Astrocyte of the spinal cord (primary cell): ENCODE measurements at places on chromosomes 13 and 19.
A peak's percentile ranks its signal among the peaks of the same experiment; 100 is the strongest.

DNA sequence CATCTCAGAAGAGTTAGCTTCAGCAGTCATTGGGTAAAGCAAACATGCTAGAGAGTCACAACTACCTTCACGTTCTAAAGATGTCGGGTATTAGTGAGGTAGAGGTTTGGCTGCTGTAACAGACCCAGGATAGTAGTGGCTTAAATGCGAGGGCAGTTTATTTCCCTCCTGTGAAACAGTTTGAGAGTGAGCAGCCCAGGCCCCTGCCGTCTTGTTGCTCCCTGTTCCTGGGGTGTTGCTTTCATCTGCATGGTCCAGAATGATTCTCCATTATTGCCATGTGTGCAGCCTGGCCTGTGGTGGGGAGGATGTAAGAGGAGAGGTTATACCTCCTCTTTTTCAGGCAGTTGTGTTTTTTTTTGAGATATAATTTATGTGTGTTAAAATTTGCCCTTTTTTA lies 63.7 kb downstream of the SIPA1L3 start:
- no peak for DNase-seq

DNA sequence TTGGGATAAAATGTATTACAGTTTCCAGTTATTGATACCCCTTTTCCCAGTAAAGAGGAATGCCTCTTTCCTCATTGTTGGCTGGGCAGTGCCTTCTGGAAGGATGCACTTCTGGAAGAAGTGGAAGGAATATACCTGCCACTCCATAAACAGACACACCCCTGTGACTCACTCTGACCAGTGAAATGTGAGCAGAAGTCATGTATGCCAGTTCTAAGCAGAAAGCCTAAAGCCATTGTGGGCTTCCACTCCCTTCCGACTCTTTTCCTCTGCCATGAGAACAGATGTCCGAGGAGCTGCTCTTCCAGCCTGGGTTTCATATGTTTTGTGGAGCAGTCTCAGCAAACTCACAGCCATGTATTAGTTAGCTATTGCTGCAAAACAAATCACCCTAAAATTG lies 166.1 kb upstream of the SERP2 start:
- no peak for DNase-seq

GRCh38 chr19:38401148-38401547 lies 1.7 kb upstream of the FAM98C start:
- peak; percentile 49 for DNase-seq

DNA sequence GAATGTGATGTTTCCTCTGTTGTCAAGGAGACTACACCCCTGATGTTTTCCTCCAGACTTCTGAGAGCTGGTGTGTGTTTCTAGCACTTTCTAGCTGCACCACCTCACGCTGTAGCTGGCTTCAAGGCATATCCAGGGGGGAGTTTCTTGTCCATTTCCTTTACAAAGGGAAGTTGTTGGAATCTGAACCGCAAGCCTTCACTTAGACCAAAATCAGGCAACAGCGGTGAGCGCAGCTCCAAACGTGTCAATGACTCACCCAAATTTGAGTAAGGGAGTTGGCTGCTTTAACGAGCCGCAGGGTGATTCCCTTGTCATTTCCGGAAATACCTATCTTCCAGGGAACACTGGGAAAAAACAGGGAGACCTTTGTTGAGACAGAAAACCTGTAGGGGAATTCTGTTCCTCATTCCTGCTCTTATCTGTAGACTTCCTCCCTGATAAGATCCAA lies 2.5 kb downstream of the LDLR start:
- DNase-seq = peak; percentile 94

DNA sequence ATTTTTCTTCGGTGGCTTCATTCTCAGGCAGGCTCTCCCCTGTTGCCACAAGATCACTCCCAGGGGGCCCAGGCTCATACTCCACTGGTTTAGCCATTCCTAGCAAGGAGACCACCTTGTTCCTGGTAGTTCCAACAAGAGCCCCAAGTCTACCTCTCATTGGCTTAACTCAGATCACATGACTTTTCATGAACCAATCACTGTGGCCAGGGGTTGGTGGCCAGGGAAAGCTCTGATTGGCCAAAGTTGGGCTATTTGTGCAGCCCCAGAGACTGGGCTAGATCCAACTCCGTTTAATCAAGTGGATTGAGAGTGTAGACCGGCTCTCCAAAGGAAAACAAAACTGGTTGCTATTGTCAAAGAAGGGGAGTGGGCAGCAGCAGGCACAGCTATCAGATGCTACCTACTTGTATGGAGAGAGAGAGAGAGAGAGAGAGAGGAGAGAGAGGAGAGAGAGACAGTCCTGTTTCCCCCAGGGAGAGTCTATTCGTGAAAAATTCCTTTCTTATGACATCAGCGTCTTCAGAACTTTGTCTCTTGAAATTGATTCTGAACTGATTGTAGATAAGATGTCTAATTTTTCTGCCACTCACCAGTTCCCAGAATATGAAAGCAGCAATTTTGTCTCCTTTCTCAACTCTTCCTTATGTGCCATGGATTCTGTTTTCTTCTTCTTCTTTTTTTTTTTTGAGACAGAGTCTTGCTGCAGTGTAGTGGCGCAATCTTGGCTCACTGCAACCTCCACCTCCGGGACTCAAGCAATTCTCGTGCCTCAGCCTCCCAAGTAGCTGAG lies 5.9 kb downstream of the CEACAM19 start:
- peak; percentile 61 for DNase-seq

DNA sequence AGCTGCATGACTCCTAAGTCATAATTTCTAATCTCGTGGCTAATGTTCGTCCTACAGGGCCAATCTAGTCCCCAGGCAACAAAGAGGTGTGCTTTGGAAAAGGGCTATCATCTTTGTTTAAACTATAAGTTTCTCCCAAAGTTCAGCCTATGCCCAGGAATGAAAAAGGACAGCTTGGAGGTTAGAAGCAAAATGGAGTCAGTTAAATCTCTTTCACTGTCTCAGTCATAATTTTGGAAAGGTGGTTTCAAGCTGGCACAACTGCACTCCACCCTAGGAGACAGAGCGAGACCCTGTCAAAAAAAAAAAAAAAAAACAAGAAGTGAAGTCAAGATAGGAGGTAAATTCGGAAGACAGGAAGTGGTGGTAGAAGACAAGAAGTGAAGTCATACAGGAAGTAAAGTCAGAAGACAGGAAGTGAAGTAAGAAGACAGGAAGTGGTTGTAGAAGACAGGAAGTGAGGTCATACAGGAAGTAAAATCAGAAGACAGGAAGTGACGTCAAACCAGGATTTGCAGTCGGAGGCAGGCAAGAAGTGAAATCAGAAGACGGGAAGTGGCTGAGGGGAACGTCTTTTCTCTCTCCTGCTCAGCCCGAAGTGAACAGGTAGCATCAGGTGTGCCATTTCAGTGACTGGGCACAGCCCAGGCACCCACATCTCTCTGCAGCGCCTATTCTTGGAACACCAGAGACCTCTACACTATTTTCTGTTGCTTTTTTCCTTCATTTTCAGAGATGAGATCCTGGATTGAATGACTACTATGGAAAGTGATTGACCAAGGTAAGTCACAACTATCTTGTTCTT lies 32.2 kb downstream of the GP6 start:
- DNase-seq = peak; percentile 48

GRCh38 chr13:93925990-93926389 lies 553.5 kb downstream of the DCT start:
- DNase-seq = no peak

DNA sequence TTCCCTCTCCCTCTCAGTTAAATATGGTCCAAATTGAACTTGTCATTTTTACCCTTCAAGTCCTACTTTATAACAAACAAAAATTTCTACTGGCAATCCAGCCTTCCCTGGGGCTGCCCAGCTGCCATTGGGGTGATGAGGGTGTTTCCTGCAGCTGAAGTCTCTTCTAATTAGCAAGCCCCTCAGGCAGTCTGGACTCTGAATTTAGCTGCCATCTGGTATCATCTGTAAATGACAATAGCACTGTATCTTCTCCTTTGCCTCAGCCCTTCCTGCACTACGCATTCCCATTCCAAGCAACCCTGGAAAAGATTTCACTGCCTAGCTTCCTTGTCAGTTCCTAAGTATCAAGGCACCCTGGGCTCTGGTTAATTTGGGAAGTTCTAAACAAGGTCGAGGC lies 331.1 kb upstream of the KLF12 start:
- DNase-seq = no peak

DNA sequence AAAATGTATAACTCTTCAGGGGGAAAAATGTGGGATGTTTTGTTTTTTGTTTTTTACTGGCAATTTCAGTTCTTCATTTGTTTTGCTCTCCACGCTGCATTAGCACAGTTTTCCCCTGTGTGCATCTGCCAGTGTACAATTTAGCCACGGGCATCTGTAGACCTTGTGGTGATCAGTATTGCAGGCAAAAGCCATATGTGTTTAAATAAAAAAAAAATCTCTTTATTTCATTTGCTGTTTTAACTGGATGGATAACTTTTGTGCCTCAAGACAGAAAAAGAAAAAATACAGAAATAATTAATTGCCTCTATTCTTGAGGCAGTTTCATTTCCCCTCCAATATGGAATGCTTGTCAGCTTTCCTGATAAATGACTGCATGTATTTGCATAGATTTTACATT lies 7.9 kb upstream of the MAB21L1 start:
- DNase-seq = no peak

DNA sequence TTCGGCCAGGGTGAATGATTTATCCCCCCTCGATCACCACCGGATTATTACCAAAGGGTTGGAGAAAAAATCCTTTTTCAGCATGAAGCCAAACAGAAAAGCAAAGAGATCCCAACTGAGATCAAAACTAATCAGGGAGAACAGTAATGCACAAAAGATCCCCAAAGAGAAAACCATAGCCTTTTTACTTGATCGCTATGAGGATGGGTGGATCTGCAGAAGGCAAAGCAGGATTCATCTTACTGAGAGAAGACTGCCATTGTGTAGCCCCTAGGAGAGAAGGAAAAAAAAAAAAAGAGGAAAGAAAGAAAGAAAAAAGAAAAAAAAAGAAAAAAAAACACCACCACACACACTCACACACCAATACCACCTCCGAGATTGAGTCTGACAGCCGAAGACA lies at the start of gene FGF14:
FGF14 (minus strand) TSS at position 283 of the 400 bp plus-strand sequence.
- peak; percentile 8 for DNase-seq

DNA sequence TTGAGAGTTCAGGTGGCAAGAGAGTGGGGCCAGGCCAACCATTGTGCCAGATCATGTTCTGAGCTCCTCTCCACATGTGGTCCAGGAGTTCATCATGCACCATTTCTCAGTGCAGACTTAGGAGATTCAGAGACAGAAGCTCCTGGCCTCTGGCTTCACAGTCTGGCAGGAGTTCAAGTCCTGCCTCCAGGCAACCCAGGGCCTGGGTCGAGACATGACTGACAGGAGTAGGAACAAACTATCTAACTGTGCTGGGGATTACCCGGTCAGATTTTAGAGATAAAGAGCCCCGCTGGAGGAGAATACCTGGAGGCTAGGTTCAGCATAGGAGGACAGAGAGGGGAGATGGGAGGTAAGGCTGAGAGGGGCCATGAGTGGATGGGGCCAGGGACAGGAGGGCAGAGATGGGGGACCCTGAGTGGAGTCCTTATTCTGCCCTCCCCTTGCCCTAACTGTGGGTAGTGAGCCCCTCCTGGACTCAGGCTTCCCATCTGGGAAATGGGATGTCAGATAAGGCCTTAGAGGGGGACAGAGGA lies 906 bp upstream of the CYP4F11 start:
- DNase-seq = no peak

- DNase-seq = no peak
These were observed 43.1 kb upstream of the STARD13 start for GRCh38 chr13:33328701-33329100.

GRCh38 chr19:51071095-51071405 lies 6.2 kb upstream of the KLK13 start:
- DNase-seq = no peak

DNA sequence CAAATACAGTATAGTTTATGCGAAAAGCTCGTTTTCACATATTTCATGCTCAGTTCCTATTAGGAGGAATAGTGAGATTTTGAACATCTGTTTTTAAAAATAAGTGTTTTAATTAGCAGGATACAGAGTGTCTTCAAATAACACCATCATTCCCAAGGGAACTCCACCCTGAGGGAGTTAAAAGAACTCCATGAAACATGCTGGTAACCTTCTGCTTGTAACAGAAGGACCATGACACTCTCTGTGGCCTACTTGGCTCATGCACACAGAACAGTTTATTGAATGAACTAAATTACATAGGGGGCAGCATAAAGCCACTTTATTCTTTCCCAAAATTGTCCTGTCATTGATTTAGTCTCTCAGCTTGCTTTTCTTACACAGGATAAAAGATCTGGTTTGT lies 809.5 kb upstream of the SLITRK6 start:
- DNase-seq = no peak

DNA sequence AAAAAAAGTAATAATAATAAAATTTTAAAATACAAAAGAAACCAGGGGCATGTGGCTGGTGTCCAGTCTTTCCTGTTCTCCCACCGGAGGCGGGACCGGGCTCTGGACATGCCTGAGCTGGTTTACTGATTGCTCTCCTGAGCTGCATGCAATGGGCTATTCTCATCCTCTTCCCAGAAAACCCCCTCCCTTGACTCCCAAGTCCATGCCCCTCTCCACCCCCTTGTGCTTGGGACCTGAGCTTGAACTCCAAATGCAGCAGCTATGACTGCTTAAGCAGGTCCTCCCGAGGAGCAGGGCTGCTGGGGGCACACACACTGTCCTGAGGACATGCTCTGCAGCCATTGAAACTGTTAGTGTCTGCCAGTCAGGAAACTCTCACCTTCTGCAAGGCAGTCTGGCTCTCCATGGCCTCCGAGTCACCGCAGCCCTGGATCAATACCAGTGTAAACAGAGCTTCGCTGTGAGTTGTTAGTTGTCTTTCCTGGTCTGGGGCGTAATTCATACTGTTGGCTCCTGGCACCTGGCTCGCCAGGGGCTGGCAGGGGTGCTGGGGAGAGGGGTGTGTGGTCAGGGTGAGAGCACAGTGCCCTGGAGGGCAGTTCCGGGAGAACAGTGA lies 41.6 kb upstream of the CHST8 start:
- DNase-seq = no peak

- no peak for DNase-seq
These were observed 18.5 kb downstream of the RNASEH2B start for GRCh38 chr13:50928102-50928501.

DNA sequence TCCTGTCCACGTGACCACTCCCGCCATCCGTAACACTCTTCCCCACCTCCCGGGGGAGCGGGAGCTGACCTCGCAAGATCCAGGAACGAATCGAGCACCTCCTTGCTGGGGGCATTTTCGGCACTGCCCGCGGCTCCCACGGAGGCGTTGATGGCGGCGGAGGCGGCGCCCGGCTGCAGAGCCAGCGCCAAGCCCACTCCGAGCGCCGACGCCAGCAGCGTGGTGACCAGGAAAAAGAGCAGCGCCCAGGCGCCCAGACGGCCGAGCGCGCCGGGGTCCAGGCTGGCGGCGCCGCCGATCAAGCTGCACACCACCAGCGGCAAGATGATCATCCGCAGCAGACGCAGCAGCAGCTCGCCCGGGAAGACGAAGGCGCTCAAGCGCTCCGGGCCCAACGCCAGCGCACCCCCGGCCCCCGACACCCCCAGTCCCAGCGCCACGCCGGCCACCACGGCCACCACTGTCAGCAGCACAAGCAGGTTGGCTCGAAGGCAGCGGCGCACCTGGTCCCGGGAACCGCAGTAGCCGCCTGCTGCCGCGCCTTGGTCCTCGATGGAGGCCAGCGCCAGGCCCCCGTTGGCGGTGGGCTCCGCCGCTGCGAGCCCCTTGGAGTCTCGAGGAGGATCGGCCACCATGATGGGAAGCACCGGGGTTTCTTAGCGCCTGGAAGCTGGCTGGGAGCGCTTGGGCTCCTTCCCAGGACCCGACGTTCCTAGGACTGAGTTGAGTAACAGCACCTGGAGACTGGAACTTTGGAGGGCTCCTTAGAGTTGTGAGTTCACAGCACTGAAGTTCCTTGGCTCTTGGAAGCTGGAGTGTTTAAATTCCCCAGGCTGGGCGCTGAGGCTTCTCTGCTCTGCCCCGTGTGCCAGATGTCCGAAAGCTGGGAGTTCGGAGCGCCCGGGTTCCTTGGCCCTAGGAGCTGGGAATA lies 798 bp downstream of the SLC1A5 start:
- peak; percentile 67 for DNase-seq

GRCh38 chr19:54391589-54392061 lies 23.6 kb upstream of the TTYH1 start:
- DNase-seq = no peak
